RWPE1 (cell line): ENCODE measurements at places on chromosomes 7 and 10.

- no peak for DNase-seq
Observed at GRCh38 chr10:100628061-100628460, 92.3 kb downstream of the HIF1AN start.

DNA sequence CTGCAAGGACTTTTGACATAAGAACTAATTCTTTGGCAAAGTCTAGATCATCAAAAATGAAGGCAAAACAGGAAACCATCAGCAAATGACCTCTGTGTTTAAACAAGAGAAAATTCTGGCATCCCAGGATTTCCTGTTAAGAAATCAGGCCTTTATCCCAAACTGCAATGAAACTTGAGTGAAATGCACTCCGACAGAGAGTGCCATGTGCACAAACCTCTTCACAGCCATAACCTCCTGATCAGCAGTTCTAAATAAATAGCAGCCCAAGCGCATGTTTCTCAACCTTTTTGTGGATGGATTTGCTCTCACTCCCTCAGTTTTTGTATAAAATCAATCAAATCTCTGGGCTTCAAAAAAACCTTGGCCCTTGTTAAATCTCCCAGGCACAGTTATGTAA is 107.7 kb upstream of the EEPD1 start:
- no peak for DNase-seq

DNA sequence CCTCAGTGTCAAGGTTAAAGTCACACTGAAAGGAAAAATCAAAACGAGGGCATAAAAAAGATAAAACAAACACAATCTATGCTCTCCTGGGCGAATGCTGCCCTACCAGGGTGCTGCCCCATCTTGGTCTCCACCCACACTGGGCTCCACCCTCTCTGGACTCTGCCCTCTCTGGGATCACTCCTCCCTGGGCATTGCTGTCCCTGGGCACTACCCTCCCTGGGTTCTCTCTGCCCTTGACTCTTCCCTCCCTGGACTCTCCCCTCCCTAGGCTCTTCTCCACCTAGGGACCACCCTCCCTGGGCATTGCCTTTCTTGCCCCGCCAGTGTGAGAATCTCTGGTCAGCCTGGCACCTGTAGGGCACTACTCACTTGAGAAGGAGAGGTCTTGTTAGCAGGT is 8.6 kb downstream of the GDF2 start:
- DNase-seq, result no peak

- no peak for DNase-seq
Observed at GRCh38 chr7:6148724-6149360, 117.7 kb downstream of the ANKRD61 start.

GRCh38 chr7:2106924-2107323 is 125.8 kb downstream of the MAD1L1 start:
- peak; percentile 95 for DNase-seq

DNA sequence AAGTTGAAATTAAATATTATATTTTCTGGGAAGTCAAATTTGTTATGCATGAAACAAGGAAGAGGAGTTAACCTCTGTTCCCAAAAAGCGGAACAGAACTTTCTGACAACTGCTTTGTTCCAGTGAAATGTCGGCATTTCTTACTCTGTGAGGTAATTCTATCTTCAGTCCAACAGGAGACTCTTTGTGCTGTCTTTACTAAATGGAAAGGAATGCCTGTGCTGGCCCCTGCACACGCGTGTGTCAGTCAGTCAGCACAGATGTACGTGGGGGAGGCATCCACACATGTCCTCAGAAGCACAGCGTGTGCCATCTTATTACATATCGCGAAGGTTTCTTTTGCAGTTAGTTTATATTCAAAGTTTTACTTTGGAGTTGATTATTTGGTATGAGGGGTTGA is 37.5 kb downstream of the NET1 start:
- DNase-seq, result peak; percentile 55

DNA sequence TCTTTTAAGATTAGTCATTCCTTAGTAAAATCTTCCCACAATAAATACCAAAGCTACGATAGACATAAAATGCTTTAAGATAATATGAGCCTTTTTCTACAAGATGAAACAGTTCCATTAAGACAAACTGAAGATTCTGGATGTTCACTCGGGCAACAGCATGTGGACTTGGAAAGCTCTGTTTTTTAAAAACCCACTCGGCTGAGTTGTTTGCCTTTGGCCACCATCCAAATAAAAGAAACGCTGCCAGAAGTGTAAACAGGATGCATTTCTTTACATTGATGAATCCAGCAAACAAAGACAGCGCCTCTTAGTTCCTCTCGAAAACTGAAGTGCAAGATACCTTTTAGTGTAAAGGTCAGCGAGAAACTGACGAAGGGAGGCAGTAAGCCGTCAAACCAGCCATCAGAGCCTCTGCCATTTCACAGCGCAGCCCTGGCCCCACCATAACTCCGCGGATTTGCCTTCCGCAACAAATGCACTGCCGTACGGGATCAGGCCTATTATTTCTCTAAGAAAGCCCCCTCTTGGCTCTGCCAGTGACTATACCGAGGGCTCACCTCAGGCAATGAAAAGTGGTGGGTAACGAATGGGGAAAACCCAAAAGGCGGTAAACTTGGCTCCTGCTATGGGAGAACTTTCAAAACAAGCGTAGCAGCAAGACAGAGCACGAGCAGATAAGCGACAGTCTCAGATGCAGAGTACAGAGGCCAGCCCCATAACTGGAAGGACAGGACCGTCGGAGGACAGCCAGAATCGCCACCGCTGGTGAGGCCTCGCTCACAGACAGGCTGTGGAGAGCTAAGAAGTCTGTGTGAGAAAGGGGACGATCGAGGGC is 41.4 kb downstream of the GNA12 start:
- peak; percentile 36 for DNase-seq

DNA sequence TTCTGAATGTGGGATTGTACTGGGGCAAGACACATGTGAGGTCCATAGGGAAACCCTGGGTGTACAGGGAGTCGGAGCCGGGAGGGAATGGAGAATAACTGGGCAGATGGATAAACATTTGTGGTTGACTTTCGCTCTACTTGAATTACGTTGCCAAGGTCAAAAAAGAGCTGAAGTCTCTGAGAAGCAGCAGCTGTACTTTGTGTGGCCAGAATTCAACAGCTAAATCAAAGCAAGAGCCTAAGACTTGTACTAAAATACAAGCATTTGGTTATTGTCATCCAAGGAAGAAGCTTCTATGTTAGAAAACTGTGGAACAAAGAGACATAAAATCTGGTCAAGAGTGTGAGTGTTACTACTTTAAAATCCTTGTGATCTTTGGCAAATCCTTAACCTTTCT is 457.2 kb downstream of the ARL4A start:
- DNase-seq, result no peak
